HT-29 (cell line): ENCODE measurements at places on chromosomes 16 and 17.

GRCh38 chr17:67260170-67260987 lies 15.4 kb upstream of the HELZ start:
- peak; percentile 33 for DNase-seq

DNA sequence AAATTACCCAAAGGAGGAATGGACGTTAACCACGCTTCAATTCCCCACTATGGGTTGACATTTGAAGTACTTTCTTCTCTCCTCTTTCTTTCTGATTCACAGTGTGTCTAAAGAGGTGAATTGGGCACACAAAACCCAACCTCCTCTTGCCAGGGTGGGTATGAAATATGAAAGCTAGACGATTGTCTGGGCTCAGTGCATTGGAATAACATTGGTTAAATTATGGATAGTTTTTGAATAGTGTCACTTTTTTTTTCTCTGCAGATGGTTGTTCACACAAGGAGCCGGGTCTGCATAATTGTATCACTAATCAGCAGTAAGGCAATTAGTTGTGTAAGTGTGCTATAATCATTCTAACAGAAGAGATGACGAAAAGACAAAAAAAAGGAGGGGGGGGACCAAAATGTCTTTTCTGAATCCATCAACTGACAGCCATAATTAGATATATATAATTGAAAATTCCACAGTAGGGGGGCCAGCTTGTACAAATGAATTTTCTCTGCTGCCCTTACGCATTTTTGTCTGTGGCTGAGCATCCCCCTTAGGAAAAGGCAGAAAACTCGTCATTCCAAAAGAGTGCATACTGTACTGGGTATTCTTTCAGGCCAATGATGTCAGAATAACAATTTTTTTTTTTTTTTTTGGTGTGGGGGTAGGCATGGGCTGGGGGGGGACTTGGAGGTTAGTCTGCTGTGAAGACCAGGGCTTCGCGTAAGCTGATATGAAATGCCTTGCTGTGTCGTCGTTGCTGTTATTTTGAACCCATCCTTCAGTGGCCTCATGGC lies 307.5 kb upstream of the SALL1 start:
- DNase-seq = no peak

GRCh38 chr16:31080756-31081419 lies 6.7 kb downstream of the ZNF646 start:
- DNase-seq = no peak

- peak; percentile 41 for DNase-seq
Observed at GRCh38 chr17:75404731-75405364, 630 bp downstream of the GRB2 start.

GRCh38 chr17:57496382-57496781 lies 240.1 kb downstream of the MSI2 start:
- no peak for DNase-seq

DNA sequence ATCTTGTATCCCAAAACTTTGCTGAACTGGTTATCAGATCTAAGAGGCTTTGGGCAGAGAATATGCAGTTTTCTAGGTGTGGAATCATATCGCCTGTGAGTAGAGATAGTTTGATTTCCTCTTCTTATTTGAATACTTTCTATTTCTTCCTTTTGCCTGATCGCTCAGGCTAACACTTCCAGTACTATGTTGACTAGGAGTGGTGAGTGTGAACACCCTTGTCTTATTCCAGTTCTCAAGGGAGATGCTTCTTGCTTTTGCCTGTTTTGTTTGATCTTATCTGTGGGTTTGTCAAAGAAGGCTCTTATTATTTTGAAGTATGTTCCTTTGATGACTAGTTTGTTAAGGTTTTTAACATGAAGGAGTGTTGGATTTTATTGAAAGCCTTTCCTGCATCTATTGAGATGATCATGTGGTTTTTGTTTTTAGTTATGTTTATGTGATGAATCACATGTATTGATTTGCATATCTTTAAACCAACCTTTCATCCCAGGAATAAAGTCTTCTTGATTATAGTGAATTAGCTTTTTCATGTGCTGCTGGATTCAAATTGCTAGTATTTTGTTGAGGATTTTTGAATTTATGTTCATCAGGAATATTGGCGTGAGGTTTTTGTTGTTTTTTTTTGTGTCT lies 17.0 kb upstream of the CCL13 start:
- no peak for DNase-seq
